ENCODE measurements at places on chromosomes 13 and 19.

GRCh38 chr19:18500799-18501198, 21.1 kb downstream of the ELL start:
- DNase-seq, result no peak

DNA sequence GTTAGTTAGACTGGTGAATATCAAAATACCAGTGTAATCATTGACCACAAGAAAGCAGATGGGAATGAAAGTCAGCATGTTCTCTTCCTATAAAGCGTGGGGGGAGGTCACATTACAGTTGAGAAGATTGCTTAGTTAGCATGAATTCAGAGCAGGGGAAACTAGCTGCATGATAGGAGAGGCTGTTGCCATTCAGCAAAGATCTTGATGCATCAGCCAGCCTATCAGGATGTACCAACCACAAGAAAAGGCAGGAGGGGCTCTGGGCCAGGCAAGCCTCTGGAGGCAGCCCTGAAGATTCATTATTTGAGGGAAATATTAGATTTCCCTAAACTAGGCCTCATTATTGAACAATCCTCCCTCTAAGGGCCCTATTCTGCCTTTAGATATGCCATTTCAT, 5.0 kb upstream of the MTMR6 start:
- DNase-seq, result peak; percentile 57

DNA sequence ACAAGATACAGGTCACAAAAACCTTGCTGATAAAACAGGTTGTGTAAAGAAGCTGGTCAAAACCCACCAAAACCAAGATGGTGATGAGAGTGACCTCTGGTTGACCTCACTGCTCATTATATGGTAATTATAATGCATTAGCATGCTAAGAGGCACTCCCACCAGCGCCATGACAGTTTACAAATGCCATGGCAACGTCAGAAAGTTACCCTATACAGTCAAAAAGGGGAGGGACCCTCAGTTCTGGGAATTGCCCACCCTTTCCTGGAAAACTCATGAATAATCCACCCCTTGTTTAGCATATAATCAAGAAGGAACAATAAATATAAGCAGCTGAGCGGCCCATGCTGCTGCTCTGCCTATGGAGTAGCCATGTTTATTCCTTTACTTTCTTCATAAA, 434.1 kb downstream of the ZNF536 start:
- DNase-seq, result no peak

DNA sequence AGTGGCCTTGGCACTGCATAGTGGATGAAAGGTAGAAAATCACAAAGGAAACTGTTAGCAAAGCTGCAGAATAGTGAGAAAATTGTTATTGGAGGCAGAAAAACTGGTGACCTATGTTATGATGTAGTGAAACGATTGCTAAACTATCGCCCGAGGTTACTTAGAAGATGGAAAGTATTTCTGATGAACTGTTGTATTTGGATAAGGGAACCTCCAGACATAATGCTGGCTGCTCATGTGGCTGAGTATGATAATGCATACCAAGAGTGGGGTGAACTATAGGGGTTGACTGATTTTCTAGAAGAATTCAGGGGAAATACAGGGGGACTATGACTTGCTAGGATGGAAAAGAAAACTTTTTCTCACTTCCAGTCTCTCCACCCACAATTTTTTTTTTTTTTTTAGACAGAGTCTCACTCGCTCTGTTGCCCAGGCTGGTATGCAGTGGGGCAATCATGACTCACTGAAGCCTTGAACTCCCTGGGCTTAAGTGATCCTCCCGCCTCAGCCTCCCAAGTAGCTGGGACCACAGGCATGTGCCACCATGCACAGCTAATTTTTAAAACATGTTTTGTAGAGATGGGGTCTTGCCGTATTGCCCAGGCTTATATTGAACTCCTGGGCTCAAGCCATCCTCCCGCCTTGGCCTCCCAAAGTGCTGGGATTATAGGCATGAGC, 4.4 kb upstream of the EID2 start:
- DNase-seq, result peak; percentile 35

- no peak for DNase-seq
Observed at GRCh38 chr13:48221686-48222187, 11.3 kb upstream of the ITM2B start.

DNA sequence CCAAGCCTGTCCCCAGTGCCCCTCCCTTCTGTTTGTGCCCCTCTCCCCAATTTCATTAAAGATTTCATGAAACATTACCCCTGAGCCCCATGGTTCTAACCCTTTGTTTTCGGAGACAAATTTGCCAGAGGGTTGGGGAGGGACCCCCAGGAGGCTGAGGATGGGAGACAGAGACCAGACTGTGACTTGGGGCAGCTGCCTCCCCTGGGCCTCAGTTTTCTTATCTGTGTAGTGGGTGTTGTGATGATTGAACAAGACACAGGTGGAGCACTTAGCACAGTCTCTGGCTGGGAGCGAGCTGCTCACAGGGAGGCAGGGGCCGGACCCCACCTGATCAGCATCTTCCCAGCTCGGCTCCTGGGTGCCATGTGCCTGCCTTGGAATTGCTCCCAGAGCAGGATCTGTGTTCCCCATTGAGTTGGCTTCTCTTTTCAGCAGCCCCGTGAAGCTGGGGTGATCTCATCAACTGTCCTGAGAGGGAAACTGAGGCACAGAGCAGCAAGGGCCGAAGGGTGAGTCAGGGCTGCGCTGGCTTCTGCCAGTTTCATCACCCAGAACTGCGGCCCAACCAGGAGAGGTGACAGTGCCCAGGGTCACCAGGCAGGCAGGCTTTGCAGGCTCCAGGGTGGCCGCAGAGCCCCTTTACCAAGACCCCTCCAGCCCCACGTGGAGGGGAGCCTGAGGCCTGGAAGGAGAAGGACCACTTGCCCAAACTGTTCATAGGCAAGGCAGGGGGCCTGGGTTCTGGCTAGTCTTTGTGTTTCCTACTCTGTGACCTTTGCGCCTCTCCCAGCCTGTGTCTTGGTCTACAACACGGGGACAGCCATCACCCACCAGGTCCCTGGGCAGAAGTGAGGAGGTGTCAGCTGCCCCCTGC, 6.9 kb downstream of the IRF3 start:
- DNase-seq, result no peak

DNA sequence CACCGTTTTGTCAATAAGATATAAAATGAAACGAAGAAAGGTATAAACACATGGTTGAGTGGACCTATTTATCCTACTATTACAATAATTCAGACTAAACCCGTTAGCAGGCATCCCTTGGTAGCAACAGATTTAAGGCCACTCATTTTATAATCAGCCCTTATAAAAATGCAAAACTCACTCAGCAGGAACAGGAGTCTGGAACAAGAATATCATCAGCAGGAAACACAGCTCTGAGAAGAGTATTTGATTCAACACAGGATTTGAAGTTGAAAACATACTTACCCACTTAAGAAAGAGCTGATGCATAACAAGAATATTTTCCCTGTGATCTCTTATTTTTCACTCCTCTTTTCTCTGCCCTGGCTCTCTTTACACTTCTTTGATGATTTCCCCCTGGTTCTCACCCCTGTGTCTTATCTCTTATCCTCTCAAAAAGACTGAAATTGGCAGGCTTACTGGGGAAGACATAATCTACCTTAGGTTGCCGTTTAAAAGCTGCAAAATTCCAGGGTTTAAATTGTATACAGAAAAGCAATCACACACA, 1722.7 kb downstream of the SLITRK5 start:
- DNase-seq, result no peak

DNA sequence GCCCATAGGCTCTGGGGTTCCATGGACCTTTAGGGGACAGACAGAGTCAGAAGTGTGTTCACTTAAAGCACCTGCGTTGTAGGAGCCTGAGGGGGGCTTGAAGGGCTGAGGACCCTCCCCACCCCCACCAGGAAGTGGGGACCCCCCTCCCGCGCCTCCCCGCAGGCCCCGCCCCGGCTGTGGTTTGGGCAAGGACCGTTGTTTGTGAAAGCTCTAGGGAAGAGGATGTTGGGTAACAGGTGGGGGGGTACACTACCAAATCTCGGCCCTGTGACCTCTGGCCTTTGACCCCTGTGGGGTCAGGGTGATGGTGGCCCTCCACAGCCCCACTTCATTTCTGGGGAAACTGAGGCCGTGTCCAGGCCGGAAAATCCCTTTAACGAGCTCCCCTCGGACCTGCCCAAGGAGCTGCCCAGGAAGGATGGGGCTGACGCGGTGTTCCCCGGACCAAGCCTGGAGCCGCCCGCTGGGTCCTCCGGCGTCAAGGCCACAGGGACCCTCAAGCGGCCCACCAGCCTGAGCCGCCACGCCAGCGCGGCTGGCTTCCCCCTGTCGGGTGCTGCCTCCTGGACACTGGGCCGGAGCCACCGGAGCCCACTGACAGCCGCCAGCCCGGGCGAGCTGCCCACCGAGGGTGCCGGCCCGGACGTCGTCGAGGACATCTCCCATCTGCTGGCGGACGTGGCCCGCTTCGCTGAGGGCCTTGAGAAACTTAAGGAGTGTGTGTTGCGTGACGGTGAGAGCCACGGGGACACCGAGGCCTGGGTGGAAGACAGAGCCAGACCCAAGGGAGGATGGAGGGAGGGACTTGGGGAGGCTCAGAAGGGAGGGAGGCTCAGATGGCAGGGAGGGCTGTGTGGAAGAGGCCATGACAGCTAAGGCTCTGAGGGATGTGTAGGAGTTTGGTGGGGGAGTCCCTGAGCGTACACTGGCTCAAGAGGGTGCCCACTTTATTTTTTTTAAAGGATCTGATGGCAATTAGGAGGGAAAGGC, 1.3 kb downstream of the ARHGAP45 start:
- DNase-seq, result no peak

- DNase-seq, result no peak
Observed at GRCh38 chr19:29658221-29658991, 6.9 kb upstream of the PLEKHF1 start.

GRCh38 chr19:2251106-2252054, 2.3 kb downstream of the AMH start:
- DNase-seq, result no peak

DNA sequence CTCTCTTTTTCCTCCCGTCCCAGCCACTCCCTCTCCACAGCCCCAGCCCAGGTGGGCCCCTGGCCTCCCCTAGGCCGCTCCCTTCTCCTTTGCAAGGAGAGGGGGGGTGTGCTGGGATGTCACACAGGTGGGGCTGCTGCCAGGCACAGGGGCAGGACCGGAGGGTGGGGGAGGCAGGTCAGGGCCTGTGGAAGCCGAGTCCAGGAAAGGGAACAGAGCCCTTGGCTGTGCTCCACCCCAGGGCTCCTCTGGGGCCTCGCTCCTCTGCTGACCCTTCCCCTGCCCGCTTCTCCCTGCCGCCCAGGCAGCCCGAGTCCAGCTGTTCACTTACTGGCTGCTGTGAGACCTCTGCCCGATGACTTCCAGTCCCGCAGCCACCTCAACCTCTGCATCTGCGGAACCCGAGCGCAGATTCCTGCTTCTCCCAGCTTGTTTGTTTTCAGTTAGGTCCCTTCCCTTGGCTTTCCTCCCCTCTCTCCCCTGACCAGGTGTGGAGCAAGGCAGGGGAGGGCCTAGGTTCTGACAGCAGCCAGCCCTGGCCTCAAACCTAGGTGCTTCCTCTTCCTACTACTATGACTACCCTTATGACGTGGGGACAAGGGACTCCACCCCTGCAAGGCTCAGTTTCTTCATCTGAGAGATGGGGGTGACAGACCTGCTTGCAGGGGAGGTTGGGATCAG, 850 bp upstream of the KLK11 start:
- DNase-seq, result no peak

DNA sequence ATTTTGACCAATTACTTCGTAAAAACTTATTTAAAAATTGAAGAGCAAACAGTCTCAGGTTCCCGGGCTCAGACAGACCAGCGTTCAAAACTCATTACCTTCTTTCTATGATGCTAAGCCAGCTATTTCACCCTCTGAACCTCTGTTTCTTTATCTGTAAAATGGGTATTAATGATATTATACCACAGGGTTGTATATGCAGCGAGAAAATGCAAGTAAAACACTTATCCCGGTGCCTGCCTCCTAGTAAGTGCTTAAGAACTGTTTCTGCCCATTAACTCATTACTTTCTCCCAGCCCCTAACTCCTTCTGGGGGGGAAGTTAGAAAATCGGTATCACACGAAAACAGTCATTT, 410 bp upstream of the PAK4 start:
- no peak for DNase-seq

DNA sequence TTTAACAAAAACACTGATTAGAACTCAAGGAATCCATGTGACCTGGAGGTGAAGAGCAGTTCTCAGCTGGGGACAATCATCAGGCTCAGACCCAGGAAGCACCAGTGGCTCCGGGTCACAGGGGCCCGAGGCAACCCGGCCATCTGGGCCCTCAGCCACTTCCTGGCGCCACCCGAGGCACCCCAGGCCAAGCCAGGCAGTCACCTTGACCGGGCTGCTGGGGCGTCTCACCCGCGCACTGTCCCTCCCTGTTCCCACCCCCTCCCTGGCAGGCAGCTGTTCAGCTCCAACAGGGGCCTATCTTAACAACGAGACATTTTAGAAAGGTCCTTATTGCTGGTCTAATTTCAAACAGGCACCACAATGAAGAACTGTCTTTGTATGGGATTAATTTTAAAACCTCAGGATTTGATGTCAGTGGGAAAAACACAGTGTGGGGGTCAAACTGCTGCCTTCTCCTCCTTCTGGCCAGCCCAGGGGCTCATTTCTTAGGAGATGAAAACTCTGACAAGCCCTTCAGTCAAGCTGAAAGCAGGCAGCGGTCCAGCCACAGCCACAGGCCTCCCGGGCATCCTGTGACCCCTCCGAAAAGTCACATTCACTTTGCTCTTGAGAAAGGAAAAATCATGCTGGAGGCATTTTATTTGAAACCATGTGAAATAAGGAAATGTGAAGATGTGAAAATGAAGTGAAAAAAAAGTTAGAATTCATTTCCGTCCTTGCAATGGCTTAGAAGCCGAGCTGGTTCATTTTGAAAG, 83.3 kb downstream of the KCTD15 start:
- peak; percentile 4 for DNase-seq

DNA sequence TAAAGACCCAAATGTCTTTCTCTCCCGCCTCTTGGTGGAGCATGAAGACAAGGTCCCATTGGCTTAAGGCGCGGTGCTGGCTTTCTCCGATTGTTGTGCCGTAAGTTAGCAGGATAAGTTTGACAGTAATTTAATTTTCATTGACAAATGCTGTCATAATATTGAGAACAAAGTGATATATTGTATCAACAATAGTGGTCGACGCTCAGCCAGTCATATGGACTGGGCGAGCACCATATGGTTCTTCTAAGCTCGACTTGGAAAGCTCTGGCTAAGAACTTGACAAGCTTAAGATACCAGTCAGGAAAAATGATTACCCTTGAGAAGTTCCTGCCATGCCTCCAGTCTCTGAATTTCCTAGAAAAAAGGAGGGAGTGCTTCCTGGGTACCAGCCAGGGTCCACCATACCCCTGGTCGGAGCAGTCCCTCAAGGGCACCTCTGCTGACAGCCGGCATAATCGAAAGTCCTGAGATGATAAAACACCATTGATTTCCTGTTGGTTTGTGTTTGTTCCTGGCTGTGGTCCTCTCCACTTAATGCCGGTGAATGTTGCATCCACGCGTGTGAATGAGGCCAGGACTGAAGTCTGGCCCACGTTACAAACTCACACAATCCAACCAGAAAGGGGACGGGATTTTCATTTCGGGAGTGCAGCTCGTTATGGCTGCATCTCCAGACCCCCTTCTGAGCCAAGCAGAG, 262.1 kb downstream of the ZNF536 start:
- no peak for DNase-seq

- no peak for DNase-seq
Observed at GRCh38 chr13:27125357-27126282, 46.0 kb downstream of the USP12 start.

GRCh38 chr19:21835810-21836444, at the start of gene ZNF43:
ZNF43 (minus strand) TSS chr19:21836182; CDS start chr19:21836038, 144 bp downstream.
- peak; percentile 92 for DNase-seq

- no peak for DNase-seq
Observed at GRCh38 chr19:18594824-18595373, 6.3 kb downstream of the REX1BD start.

GRCh38 chr19:39372047-39372802, 18.7 kb downstream of the PAF1 start:
- DNase-seq, result peak; percentile 90

- DNase-seq, result no peak
Observed at GRCh38 chr13:32206097-32206740, 108.9 kb downstream of the ZAR1L start.
